Stimulated activated CD8-positive, alpha-beta memory T cell treated with anti-CD3 and anti-CD28 coated beads, Interleukin-7, amount 100 ng/mL, for 1 hour (primary cell): ENCODE measurements at places on chromosomes 1 and 21.

DNA sequence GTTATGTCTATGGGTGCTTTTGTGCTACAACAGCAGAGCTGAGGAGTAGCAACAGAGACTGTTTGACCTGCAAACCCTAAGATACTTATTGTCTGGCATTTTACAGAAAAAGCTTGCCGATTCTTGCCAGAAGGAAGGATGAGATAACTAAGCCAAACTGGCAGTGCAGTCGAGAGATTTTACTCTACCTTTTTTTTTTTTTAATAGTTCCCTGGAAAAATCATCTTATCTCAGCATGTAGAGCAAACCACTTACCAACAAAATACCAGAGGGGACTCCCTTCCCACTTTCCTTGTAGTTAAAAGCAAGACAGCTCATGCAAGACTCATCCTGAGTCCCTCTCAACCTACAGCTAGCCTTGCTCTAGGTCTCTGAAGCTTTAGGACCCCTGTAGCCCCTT, 132.9 kb downstream of the SYT2 start:
- DNase-seq: no peak

GRCh38 chr1:156480411-156481192, 20.0 kb downstream of the MEF2D start:
- DNase-seq: peak; percentile 62

DNA sequence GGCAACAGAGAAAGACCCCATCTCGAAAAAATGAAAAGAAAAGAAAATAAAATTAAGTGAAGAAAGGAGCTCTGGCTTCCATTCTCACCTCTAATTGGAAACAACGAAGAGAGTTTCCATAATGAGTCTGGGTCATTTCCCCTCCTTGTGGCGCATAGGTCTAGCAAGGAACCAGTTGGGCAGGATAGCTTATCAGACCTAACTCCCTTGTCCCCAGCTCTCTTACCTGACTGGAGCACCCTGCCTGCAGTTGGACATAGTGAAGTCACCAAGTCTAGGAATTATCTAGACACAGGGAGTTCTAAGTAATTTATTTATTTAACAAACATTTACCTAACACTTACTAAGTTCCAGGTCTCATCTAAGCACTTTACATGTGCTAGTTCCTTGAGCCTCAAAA, 63.0 kb upstream of the RAB4A start:
- no peak for DNase-seq

DNA sequence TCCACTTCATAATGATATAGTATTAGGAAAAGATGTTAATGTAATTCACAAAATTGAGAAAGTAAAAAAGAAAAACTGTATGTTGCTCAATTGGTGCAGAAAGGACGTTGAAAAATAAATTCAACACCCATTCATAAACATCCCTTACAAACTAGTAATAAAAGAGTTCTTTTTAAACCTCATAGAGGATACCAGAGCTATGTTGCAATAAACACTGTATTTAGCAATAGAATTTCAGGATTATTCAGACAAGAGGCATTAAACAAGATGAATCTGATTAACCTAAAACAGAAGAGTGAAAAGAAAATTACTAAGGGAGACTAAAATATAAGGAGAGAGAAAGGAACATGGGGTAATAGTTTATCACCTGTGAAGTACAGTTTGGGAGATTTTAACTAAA, 154.8 kb downstream of the NTPCR start:
- no peak for DNase-seq

DNA sequence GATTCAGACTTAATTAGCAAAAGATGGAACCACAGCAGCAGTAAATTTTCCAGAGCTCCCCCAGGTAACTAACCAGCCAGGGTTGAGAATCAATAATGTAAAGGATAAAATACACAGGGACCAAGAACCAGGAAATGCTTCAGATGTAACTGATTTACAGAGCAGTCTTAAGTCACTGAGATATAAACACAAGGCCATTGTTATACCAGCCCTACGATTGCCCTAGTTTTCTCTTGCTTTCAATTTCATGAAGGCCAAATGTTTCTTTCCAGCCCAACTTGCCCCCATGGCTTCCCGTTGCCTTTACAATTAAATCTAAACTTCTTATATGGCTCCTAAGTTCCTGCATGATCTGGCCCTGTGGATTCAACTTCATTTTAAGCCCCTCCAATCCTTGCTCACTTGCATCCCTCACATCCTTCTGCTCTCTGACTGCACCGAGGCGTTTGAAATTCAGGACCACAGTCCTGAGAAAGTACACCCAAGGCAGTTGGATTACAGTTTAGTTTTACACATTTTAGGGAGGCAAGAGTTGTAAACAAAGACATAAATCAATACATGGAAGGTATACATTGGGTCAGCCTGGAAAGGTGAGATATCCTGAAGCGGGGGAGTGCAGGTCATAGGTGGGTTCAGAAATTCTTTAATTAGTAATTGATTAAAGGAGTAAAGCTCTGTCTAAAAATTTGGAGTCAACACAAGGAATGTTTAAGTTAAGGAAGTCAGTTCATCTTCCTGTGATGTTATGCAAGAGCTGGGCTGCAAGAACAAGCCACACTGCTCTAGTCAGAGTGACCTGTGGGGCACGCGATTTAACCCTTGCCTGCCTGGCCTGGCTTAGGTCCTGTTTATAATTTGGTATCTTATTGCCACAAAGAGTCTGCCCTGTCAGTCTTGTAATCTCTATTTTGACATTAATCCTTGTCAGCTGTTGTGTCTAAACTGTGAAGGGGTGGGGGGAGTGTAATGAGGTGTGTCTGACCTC, 69.9 kb upstream of the COG2 start:
- no peak for DNase-seq

DNA sequence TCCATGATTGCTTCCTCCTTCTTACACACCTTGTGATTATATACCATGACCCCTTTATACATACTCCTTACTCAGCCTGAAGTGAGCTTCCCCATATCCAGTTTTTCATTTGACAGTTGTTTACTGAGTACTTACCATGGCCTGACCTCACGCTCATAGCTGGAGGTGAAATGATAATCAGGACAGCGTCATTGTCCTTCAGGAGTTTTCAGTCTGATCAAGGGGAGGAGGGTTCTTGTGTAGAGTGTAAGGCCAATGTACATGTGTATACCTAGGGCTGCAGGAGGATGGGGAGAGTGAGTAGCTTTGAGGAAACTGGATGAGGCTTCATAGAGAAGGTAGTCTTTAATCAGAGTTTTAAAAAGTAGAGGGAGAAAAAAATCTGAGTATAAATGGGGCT, 325.8 kb downstream of the RYR2 start:
- DNase-seq: no peak

DNA sequence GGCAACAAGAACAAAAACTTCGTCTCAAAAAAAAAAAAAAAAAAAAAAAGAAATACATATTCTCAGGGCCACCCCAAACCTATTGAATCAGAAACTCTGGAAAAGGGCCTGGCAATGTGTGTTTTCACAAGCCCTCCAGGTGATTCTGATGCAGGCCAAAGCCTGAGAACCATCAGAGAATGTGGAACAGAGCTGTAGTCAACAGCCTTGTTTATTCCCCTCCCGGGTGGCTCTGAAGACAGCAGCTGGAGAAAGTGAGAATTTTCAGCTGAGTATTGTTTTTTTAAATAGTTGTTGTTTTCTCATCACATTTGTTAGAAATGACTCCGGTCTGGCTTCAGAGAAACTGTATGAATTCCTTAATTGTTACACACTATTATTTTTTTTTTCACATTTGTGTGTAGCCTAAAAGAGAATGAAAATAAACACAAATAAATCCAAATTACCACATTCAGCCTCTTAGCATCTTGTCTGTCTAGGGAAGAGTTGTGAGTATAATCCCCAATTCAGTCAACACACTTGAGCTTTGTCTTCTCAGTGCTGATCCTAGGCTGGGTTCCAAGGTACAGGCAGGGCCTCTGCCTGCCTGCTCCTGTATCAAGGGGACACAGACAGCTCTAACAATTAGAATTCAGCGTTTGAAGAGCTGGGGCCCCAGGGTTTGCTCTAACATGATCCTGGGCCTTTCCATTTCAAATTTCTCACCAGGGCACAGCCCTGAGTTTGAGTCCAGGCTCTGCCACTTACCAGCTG, 6.6 kb upstream of the AZIN2 start:
- DNase-seq: no peak

- no peak for DNase-seq
These were observed 168.4 kb downstream of the ZZZ3 start for GRCh38 chr1:77513839-77514763.

GRCh38 chr1:37765916-37766664, 1.2 kb upstream of the EPHA10 start:
- no peak for DNase-seq

DNA sequence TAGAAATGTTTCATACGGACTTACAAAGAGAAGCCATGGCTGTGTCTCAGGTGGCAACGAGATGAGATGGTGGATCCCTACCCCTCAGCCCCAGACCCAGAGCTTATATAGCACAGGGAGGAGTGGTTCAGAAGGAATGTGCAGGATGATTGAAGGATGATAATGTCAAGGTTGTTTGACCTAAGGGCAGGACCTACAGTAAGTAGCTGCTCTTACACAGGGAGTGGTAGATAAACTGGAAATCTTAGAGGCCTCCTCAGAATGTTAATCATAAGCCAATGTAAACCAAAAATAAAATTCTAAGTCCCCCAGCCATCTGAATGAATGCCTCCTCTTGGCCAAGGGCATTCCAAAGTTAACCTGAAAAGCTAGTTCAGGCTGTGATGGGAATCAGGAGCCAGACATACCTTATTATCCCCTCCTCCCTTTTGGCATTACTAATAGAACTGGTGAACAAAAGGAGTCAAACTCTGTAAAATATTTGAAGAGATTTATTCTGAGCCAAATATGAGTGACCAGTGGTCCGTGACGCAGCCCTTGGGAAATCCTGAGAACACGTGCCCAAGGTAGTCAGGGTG, 45.8 kb upstream of the PDE9A start:
- no peak for DNase-seq

- DNase-seq: no peak
These were observed 81.0 kb upstream of the ZBTB18 start for GRCh38 chr1:243970077-243970476.

GRCh38 chr1:84143796-84144565, at the start of gene PRKACB:
Gene PRKACB, plus strand, starts transcription at chr1:84144271. Its CDS starts 91 bp downstream, at chr1:84144362.
- no peak for DNase-seq

DNA sequence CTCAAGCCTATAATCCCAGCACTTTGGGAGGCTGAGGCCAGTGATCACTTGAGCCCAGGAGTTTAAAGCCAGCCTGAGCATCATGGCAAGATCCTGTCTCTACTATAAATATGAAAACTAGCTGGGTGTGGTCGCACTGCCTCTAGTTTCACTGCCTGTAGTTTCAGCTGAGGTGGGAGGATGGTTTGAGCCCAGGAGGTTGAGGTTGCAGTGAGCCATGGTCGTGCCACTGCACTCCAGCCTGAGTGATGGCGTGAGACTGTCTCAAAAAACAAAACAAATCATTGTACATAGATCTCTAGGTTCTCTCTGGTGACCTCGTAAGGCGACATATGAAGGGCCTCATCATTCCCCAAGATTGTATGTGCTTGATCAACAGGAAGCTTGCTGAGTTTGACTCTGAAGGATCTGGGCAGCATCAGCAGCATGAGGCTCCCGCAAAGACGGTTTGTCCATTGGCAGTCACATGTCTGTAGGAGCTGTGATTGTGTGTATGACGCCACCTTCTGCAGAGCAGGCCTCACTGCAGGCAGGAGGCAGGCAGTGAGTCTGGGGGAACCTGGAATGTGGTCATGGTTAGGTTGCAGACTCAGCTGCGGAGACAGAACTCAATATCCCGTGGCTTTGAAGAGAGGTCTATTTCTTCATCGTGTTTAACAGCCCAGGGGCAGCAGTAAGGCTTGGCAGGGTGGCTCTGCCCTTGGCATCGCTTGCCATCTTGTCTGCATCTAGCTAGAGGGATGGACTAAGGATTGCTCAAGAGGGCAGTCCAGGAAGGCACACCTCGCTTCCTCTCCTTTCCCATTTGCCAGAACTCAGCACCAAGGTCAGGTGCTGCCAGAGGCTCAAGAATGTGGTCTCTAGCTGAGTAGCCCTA, 14.0 kb downstream of the ATP5PO start:
- no peak for DNase-seq

GRCh38 chr1:916173-917075, 7.3 kb upstream of the SAMD11 start:
- no peak for DNase-seq

- DNase-seq: no peak
These were observed 12.5 kb upstream of the ABCB10 start for GRCh38 chr1:229570891-229571516.

GRCh38 chr1:204568576-204569315, 52.5 kb downstream of the MDM4 start:
- no peak for DNase-seq

DNA sequence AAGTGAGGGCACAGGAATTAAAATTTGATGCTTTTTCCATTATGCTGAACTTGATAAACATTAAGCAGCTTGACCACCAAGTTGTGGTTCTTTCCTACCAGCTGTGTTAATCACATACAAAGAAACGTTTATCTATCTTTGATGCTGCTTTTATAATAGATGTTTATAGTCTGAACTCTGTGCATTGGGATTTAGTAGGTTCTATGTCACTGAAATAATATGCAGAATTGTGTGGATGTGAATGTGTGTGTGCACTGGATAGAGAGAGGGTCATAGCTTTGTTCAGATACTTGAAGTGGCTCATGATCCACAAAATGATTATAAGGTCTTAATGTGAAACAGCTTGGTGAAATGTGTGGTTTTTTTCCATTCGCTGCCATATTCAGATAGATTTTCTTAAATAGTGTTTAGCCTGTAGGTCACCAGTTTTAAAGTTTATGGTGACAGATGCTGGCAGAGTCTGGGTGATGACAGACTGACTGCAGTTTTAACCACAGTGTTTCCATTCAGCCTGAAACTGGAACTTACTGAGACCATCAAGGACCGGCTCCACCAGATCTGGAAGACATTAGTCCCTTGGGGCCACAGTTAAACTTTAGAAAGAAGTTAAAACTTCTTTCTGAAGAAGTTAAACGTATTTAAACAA, 10.2 kb downstream of the DDI2 start:
- no peak for DNase-seq

DNA sequence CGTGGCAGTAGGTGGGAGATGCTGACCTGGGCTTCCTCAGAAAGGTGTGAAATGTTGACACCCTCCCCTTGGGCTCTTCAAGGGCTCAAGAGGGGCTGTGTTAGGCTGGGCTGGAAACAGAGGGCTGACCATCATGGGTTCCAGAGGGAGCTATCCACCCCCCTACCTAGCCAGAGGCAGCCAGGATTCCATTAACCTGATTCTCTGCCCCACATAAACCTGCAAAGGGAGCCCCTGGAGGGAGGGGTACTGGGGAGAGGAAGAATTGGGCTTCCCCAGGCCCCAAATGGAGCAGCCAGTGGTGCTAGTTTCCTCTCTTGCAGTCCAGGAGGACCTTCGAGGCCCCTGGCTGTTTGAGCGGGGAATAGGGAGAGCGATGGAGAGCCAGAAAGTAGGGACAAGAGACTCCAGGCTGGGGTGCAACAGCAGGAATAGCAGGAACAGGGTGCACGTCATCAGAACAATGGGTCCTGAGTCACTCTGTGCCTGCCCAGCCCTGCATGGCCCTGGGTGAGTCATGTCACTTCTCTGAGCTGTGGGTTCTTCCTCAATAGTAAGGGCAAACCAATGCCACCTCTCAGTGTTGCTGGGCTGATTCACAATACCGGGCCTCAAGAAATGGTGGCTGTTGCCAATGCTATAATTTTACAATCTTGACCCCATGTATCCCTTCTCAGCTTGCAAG, 121.2 kb downstream of the EPHB2 start:
- DNase-seq: no peak
